ENCODE measurements at places on chromosomes 6 and 20.

GRCh38 chr20:62195075-62195405 lies 12.2 kb downstream of the MTG2 start:
- no peak for DNase-seq

- DNase-seq = no peak
Measured at GRCh38 chr6:132607544-132608233, 16.4 kb downstream of the TAAR2 start.

DNA sequence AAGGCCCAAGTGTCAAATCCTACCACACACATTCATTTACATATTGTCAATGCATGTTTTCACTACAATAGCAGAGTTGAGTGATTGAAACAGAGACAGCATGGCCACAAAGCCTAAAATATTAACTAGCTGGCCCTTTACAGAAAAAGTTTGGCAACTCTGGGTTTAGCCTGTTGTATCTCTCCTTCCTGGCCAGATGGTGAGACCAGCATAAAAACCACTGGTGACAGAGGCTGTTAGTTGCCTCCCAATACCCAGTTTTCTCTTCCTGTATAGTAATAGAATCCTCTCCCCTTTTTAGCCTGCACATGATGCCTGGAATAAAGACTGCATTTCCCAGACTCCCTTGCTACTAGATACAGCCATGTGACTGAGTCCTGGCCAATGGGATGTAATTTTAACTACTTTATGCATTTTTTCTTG lies 100.0 kb upstream of the TAB2 start:
- DNase-seq = peak; percentile 14

DNA sequence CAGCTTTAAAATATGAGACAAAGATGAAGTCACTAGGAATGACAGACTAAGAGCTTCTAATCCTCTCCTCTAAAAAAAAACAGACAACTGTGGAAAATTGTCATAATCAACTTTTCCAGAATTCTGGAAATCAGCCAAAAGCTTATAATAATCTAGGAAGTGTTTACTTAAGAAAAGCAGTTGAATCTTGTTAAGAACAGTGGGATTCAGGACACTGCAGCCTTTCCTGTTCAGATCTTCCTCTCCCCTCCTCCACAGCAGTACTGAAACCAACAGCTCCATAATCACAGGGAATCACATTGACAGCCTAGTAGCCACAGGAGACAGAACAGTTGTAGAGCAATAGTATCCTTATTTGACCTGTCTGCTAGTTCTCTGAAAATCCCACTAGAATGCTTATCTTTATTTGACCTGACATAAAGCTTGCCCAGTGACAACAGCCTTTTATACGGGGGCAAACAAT lies 41.6 kb downstream of the IBTK start:
- peak; percentile 39 for DNase-seq

- DNase-seq = peak; percentile 40
Measured at GRCh38 chr20:4476903-4477500, 244.7 kb upstream of the PRND start.

DNA sequence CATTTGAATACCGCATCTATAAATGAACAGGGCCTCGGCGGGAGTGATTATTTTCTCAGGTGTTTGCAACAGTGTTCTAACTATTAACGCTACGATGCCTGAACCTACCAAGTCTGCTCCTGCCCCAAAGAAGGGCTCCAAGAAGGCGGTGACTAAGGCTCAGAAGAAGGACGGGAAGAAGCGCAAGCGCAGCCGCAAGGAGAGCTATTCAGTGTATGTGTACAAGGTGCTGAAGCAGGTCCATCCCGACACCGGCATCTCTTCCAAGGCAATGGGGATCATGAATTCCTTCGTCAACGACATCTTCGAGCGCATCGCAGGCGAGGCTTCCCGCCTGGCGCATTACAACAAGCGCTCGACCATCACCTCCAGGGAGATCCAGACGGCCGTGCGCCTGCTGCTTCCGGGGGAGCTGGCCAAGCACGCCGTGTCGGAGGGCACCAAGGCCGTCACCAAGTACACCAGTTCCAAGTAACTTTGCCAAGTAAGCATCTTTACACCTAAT lies 70.9 kb downstream of the HFE start:
- no peak for DNase-seq

- peak; percentile 59 for DNase-seq
Measured at GRCh38 chr6:26187981-26188635, 100.9 kb downstream of the HFE start.

DNA sequence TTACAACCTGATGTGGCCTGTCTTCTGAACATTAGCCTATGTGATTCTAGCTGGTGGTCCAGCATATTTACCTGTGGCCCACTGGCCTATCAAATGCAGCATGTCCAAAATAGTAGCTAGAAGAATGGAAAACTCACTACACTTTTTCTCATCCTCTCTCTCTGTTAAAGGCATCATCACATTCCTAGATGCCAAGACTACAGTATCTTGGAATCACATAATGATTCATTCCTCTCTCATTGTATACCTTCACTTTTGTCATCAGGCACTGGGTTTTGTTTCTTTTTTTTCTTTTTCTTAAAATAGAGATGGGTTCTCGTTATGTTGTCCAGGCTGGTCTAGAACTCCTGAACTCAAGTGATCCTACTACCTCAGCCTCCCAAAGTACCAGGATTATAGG lies 45.0 kb downstream of the FAM83B start:
- no peak for DNase-seq

- no peak for DNase-seq
Measured at GRCh38 chr20:57821935-57822334, 112.1 kb upstream of the PMEPA1 start.

DNA sequence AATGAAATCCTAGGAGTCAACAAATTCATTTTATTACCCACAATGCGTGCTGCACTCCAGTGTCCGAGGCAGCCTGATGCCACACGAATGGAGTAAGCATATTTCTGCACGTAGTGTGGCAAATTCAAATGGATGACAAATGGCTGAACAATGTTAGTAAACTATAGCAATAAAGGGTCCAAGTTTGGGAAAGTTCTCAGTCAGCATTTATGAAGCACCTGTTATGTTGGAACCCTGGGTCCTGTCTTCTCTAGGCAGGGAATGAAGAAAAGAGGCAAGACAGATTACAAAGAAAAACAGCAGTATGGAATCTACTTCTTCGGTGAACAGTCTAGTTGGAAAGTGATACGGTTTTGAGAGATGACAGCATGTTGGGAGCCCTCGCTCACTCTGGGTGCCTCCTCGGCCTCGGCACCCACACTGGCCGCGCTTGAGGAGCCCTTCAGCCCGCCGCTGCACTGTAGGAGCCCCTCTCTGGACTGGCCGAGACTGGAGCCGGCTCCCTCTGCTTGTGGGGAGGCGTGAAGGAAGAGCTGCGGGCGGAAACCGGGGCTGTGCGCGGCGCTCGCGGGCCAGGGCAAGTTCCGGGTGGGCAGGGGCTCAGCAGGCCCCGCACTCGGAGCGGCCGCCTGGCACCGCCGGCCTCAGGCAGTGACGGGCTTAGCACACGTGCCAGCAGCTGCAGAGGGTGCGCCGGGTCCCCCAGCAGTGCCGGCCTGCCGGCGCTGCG lies 4.8 kb upstream of the RANBP9 start:
- DNase-seq = no peak

DNA sequence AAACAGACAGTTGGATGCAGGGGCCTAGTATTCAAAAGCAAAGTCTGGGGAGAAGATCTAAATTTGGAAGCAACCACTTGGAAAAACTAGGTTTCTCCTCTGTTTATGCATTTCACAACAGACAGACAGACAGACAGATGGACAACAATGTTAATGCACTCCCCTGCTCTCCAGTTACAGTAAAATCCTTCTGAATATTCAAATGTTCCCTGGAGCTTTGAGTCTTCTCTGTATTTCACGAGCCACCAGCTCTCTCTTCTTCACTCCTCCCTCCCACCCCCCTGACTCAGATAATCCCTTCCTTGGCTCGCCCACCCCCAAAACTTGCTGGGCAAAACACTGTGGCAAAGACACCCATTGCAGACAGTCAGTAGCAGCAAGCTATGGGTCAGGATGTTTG lies 129.3 kb upstream of the TOP1 start:
- no peak for DNase-seq

- DNase-seq = no peak
Measured at GRCh38 chr20:19758133-19758500, at the start of gene RIN2. RIN2 (plus strand) TSS chr20:19758258; CDS start chr20:19889602, 131,344 bp downstream.

- DNase-seq = no peak
Measured at GRCh38 chr20:5128886-5129285, 2.1 kb downstream of the CDS2 start.

DNA sequence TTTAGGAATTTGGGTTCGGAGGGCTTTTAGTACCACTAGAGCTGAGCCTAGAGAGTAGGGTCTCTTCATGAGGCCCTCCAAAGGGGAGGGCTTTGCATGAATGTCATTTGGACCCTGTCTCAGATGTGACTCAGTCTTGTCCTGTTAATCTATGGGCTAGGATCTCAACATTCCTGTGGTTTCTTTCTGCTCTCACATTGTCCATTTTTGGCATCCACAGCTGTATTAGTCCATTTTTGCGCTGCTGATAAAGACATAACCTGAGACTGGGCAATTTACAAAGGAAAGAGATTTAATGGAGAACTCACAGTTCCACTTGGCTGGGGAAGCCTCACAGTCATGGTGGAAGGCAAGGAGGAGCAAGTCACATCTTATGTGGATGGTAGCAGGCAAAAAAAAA lies 61.0 kb downstream of the CRYBG1 start:
- peak; percentile 29 for DNase-seq

- DNase-seq = no peak
Measured at GRCh38 chr6:135053406-135053805, 1.2 kb downstream of the HBS1L start.

DNA sequence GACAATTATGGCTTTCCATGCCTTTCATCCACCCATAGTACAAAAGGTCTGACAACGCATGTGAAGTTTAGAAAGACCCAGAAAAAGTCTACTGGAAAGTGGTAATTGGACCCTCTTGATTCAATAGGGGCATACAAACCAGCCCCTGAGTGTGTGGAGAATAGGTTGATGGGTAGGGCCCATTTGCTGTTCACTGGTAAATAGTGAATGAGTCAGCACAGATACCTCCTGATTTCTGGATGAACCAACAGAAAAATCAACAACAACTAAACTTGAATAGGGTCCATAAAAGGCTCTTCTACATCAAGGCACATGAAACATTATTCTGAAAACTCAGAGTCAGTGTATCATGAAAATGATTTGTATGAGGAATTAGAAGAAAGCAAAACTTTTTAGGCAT lies 235.4 kb upstream of the SLC35B3 start:
- no peak for DNase-seq

- peak; percentile 100 for DNase-seq
Measured at GRCh38 chr6:152094992-152095592, 287.6 kb downstream of the ESR1 start.

GRCh38 chr6:121183742-121184141 lies 150.5 kb downstream of the TBC1D32 start:
- DNase-seq = no peak

GRCh38 chr6:9834233-9834632 lies 580.6 kb downstream of the TFAP2A start:
- no peak for DNase-seq

DNA sequence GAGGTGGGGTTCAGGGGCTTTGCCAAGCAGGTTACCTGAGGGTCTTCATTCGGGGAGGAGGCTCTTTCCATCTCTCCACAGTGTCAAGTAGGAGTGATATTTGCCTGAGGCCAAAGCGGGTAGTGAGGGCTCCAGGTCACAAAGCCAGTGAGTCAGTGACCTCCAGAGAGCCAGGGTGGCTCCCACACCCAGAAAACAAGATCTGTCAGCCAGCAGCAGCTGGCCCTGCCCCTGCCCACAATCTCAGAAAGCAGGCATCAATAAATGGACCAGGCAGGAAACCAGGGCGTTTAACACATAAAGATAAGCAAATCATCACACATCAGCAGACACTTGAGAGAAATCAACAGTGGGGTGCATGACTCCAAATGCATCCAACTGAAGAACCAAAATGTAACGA lies 250.8 kb downstream of the CDH26 start:
- no peak for DNase-seq

- peak; percentile 33 for DNase-seq
Measured at GRCh38 chr6:116335612-116336215, 35.0 kb upstream of the DSE start.

- peak; percentile 55 for DNase-seq
Measured at GRCh38 chr6:39610221-39610620, 115.0 kb downstream of the KIF6 start.

GRCh38 chr20:3677733-3678132 lies 4.1 kb downstream of the ADAM33 start:
- DNase-seq = peak; percentile 67

DNA sequence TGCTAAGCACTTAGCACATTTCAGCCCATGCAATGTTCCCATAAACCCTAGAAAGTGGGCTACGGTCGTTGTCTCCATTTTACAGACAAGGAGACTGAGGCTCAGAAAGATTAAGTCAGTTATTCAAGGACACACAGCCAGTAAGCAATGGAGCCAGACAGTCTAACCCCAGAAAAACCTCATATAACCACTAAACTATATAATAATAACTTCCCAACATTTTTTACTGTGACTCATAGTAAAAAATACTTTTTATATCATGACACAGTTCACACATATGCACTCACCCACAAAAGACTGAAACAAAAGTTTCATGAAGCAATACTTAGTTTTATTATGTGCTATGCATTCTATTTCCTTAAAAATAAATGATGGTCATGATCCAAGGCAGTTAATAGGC lies 66.2 kb upstream of the EYA2 start:
- peak; percentile 90 for DNase-seq

Data from EH (cell line).